ENCODE measurements at places on chromosomes 13 and 19.

DNA sequence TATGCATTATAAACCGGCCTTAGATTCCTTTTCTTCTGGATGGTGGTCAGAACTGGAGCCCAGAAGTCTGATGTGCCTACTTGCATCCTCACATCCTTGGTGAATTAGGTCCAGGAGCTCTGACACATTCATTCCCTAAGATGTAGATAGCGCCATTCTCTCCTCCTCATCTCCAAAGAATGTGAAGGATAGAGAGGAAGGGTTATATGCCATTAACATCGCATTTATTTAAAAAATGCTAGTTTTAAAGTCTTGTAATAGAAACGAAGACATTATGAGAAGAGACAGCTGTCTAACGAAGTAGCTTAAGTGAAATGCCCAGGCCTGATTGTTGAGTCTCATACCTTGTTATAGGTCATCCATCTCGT is 9.7 kb downstream of the MBNL2 start:
- DNase-seq, result no peak

DNA sequence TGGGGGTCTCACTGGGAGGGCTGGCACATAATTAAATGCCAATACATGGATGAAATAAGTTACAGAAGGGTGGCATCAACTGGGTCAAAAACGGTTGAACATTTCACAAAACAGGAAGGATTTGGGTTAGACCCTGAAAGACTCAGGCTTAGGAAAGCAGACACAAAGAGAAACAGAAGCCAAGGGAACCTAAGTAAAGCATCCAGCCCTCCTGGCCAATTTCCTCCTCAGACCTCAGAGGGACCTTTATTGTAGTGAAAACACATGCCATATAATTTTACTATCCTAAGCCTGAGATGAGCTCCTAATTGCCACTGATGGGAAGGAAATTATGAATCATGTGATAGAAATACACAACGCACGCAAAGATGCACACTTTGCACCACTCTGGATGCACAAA is 12.1 kb upstream of the CEACAM3 start:
- no peak for DNase-seq

DNA sequence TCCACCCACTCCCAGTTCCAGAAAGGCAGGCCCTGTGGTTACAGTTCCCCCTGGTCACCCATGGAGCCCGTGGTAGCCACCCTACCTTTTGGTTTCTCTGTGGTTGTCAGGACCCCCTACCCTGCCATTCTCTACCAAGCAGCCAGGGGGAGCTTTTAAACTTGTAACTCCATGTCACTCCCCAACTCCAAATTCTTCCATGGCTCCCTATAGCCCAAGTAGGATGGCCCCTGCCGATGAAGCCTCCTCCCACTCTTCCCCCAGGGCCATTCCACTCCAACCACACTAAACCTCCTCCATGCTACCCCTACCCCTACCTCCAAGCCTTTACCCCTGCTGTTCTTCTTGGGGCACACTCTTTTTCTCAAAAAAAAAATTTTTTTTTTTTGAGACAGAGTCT is 2.2 kb downstream of the S1PR2 start:
- DNase-seq, result peak; percentile 38

DNA sequence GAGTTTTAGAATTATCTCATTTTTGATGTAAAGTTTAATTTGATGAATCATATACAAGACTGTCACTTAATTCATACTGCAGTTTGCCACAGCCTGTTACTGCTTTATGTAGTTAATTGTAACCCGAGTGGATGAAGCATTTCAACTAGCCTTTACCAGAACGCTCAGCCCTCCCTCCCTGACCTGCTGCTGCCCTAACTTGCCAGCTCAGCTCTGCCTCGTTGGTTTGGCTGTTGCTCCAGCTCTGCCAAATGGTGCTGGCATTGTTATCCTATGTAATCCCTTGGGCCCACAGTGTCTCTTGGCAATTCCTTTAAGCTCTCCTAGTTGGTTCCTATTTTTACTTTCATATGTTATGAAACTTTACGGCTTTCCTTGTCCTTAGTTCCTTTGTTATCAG is 113.3 kb downstream of the LMO7 start:
- DNase-seq, result no peak

GRCh38 chr13:39311619-39312018 is 273.4 kb downstream of the NHLRC3 start:
- DNase-seq, result no peak

All from CD4-positive, alpha-beta T cell treated with Interleukin-15 for 1 hour (primary cell).